CD4-positive, alpha-beta memory T cell (primary cell): ENCODE measurements at places on chromosomes 2 and 18.

DNA sequence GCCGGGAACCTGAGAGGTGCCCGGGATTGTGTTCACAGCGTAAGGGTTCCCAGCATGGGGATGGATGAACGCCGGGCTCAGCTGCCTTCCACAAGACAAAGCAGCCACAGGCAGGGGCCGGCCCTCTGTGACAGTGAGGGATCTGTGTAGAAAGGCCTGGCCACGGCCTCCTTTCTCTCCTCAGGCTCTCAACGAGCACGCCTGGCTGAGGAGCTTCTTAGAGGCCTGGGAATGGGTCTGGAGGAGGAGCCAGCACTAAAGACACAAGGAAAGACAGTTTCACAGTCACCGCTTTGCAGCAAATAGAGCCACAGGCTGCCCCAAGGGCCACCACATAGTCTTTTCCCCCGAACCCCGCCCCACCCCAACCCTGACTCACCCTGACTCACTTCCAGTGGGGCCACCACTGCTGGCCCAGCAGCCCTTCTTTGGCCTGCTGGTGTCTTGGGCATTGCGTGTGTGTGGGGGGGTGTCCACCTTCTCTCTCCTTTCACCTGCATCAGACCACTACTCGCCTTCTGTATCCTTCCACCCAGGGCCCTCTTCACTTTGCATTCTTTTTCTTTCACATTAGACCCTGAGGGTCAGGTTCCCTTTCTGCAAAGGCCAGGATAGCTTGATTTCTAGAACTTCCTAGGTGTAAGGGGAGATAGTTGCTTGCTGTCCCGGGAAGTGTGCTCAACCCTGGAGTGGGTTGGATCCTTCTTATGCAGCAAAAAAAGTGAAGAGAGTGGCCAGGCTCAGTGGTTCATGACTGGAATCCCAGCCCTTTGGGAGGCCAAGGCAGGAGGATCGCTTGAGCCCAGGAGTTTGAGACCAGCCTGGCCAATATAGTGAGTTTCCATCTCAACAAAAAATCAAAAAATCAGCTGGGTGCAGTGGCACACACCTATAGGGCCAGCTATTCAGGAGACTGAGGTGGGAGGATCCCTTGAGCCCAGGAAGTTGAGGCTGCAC is 19.3 kb upstream of the HPCAL1 start:
- DNase-seq: no peak

- DNase-seq: no peak
These were observed 348.9 kb downstream of the RND3 start for GRCh38 chr2:150138587-150138986.

- DNase-seq: no peak
These were observed 787 bp downstream of the SOCS6 start for GRCh38 chr18:70289351-70290312.

- no peak for DNase-seq
These were observed 946.5 kb upstream of the FAM98A start for GRCh38 chr2:34545486-34546136.

GRCh38 chr2:96164459-96165184 is 19.4 kb upstream of the DUSP2 start:
- DNase-seq: peak; percentile 61

GRCh38 chr2:217729421-217730053 is 273.3 kb downstream of the TNS1 start:
- no peak for DNase-seq

DNA sequence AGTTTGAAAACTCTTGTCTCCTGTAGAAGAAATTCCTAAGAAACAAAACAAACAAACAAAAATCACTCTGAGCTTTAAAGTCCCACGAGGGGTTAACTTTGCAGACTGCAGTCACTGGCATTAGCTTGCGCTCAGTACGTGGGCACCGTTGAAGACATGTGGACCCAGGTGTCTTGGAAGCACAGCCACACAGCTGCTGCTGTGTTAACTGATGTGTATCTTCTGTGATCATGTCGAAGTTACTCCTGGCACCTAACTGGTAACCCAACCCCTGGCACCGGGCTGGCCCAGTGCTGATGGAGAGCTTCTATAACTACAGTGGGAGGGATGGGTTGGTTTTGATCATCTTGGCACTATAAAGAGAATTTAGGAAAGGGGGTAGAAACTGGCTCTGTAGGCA is 51.6 kb upstream of the FHL2 start:
- no peak for DNase-seq

- DNase-seq: no peak
These were observed 291.3 kb downstream of the RIT2 start for GRCh38 chr18:42824178-42824577.

DNA sequence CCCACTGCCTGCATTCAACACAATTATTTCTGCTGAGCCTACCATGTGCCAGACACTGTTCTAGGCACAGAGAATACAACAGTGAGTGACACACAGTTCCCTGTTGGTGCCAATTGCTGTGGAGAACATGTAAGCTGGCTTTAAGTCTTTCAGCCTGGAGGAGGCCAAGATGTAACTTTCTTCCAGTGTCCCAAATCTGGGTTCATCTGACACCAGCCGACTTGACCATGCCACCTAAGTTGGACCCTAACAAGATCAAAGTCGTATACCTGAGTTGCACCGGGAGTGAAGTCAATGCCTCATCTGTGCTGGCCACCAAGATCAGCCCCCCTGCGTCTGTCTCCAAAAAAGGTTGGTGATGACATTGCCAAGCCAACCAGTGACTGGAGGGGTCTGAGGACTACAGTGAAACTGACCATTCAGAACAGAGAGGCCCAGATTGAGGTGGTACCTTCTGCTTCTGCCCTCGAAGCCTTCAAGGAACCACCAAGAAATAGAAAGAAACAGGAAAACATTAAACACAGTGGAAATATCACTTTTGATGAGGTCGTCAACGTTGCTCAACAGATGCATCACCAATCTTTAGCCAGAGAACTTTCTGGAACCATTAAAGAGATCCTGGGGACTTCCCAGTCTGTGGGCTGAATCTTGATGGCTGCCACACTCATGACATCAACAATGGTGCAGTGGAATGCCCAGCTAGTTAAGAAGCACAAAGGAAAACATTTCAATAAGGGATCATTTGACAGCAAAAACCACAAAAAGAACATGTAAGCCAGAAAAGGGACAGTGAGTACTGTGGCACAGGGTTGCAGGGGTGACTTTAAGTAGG is 6.3 kb downstream of the TRABD2A start:
- no peak for DNase-seq

GRCh38 chr2:234686088-234686890 is 189.4 kb upstream of the ARL4C start:
- no peak for DNase-seq

DNA sequence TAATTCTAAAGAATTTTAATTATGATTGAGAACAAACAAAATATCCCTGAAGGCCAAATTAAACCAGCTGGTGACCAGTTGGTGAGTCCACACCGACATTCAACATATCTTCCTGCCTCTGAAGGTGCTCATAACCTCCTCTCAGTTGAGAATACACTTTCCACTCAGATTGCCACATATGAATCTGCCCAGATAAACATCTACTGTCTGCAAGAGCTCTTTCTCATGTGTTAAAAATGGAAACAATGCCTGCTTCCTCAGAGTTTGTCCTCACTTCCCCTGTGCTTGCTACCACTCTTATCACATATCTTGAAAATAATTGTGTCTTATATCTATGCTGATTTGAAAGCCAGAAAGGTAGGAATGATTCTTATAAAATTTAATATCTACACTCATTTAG is 177.7 kb upstream of the GULP1 start:
- DNase-seq: no peak

DNA sequence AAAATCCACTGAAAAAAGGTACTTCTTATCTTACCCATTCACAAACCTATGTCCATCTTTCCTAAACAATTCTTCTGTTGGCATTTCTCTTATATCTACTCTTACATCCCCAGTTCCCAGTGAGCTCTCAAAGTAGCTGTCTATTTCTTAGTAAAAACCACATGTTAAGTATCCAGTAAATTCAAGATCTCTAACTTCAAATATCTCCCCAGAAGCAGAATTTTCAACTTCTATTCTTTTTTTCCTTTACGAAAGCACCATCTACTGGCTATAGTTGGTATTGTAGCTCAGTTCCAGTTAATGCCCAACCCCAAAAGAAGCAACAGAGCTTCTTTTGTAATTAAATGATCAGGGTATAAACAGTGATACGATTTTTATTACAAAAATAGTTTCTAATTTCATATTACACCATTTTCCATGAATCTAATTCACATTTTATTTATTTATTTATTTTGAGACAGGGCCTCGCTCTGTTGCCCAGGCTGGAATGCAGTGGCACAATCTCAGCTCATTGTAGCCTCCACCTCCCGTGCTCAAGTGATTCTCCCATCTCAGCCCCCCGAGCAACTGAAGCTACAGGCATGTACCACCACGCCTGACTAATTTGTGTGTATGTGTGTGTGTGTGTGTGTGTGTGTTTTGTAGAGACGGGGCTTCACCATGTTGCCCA is 28.5 kb downstream of the HRH4 start:
- DNase-seq: peak; percentile 39

- no peak for DNase-seq
These were observed 54.8 kb downstream of the HS6ST1 start for GRCh38 chr2:128263902-128264331.

- no peak for DNase-seq
These were observed 59.5 kb upstream of the CCDC195 start for GRCh38 chr2:224775647-224776046.

- DNase-seq: no peak
These were observed 1025.1 kb downstream of the LRP1B start for GRCh38 chr2:141105763-141106162.

DNA sequence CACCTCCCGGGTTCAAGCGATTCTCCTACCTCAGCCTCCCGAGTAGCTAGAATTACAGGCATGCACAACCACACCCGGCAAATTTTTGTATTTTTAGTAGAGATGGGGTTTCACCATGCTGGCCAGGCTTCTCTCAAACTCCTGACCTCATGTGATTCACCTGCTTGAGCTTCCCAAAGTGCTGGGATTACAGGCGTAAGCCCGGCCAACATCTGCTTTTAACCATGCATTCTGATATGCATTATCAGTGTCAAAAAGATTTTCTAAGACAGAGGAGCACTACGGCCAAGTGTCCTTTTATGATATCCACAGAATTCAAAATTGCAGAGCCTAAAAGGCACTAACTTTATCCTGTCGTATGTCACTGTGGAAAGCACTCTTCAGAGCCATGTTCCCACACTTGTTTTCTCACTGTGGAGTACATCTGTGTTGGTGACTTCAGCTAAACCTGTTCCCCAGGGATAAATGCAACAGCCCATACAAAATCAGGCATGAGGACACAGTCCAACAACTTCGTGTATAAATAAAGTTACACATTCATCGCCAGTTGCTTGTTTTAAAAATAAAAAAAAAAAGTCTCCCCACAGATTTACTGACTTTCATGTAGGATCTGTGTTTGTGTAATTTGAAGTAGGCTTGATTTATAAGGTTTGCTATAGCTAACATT is 56.4 kb downstream of the STK25 start:
- DNase-seq: no peak

DNA sequence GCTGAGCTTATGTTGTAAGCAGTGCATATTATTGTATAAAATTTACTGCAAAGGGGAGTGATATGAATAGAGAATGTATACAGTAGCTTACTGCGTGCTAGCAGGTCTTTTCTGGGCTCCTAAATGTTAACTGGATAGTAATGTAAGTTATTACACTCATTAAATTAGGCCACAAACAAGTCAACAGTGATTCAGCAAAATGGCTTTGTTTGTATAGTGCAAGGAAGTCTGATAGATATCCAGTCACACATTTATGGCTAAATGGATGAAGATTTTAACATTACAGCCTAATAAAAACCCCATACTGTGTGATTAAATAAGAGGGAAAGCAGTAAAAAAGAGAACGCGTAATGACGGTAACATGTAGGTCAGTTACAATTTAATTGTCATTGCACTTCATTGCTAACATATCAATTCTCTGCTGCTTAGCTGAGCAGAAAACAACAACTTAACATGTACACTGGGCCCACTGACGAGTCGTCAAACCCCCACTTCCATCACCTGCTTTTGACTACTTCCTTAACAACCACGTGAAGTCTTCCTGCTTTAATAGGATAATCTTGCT is 665.0 kb upstream of the FANCL start:
- no peak for DNase-seq

- DNase-seq: no peak
These were observed 149.8 kb downstream of the KLHL29 start for GRCh38 chr2:23534771-23535170.

GRCh38 chr2:100673691-100674485 is 111.1 kb downstream of the PDCL3 start:
- DNase-seq: no peak

DNA sequence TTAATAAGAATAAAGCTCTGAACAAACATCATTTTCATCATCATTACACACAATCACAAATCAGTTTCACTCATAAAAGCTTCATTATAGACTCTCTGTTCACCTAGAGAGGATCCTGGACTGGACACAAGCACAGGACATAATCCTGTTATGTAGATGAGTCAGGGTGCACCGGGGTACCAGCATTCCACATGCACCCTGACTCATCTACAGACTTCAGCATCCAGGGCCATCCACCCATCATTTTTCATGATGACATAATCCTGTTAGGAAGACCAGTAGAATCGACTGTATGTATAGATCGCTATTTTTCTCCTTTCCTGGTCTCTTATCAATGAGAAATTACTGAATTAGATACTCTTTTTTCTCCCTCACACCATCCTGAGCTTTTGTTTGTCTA is 73.7 kb upstream of the PIK3C3 start:
- DNase-seq: no peak

DNA sequence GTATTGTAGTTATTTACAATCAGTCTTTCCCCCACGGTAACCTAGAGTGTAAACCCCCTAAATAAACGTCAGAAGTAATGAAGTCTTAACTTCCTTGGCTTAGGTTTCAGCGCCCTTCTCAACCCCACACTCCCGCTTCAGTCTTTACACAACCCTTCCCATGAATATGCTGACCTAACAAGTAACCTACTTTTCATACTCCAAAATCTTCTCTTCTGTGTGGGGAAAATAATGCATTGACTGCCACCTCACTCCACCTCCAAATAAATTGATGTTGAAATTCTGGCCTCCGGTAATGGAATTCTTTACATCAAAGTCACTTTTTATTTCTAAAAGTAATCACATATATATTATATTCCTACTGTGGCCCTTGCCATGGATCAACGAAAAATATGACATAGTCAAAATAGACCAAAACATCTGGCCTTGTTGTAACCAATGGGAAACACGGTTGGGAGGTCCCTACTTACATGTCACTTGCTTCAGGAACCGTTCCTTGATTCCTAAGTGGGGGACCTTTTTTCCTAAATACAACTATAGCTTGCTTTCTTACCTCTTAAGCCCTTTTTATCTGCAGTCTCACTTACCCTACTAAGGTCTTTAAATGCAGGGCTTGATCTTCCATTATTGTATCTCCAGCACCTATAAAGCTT is 961 bp downstream of the GEN1 start:
- DNase-seq: no peak

DNA sequence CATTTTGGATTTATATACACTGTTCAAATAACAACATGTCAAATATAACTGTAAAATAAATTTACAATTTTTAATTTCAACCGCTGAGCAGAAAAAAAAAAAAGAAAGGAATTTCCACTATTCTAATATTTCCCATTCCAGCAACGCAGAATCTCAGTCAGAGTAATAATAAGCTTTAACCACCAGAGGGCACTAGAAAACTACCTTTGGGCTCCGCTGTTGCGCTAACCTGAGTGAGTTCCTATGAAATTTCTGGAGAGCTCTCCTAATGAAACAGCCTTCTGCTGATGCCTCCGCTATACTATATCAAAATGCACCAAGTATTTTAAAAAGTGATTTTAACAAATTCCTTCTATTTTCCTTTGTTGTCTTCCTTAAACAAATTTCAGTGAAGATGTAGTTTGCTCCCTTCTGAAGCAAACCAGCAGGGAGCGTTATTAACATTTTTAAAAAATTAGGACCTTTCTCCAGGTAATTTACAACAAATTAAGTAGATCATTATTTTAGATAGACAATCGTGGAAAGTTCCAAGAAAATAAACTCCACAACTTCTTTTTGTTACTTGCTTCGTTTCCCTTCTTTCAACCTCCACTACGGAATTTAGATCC is 23.0 kb downstream of the ERMN start:
- peak; percentile 59 for DNase-seq
